HCT116 (cell line): ENCODE measurements at places on chromosomes 1 and 21. TPM values are rescaled to one million over a fixed set of nuclear protein-coding genes. Genes with fewer than 3 reads are reported as not detected.
A peak's percentile ranks its signal among the peaks of the same experiment; 100 is the strongest.

GRCh38 chr21:38765056-38765455 is 40.7 kb upstream of the ETS2 start:
- H3K4me3 ChIP-seq = no peak overlapping the region
- DNase-seq = no peak
- H3K4me1 ChIP-seq = no peaks in the 10 kb centered on the region
- H3K36me3 ChIP-seq = no peaks in the 10 kb centered on the region
- no peaks in the 10 kb centered on the region for H3K27me3 ChIP-seq

GRCh38 chr1:204478172-204478899 is 16.3 kb downstream of the PIK3C2B start:
- H3K4me1 ChIP-seq = peaks cover 59% of the 10 kb centered on the region
- no peak for DNase-seq
- H3K36me3 ChIP-seq = no peaks in the 10 kb centered on the region
- no peak overlapping the region for H3K4me3 ChIP-seq
- H3K27me3 ChIP-seq = no peaks in the 10 kb centered on the region

- H3K27ac ChIP-seq = no peak overlapping the region
- H3K27me3 ChIP-seq = peaks cover 3% of the 10 kb centered on the region; the same call in 1 of the 2 replicates
- H3K4me3 ChIP-seq = no peak overlapping the region
- H3K4me1 ChIP-seq = no peaks in the 10 kb centered on the region
These were observed 158.0 kb upstream of the PROX1 start for GRCh38 chr1:213829780-213830179.

- no peaks in the 10 kb centered on the region for H3K4me1 ChIP-seq
- H3K36me3 ChIP-seq = no peaks in the 10 kb centered on the region; the same call in 1 of the 2 replicates
- no peaks in the 10 kb centered on the region for H3K27me3 ChIP-seq
- H3K27ac ChIP-seq = no peak overlapping the region
- no peak for DNase-seq
- H3K4me3 ChIP-seq = no peak overlapping the region
These were observed 88.3 kb downstream of the JAK1 start for GRCh38 chr1:64878090-64878489.

DNA sequence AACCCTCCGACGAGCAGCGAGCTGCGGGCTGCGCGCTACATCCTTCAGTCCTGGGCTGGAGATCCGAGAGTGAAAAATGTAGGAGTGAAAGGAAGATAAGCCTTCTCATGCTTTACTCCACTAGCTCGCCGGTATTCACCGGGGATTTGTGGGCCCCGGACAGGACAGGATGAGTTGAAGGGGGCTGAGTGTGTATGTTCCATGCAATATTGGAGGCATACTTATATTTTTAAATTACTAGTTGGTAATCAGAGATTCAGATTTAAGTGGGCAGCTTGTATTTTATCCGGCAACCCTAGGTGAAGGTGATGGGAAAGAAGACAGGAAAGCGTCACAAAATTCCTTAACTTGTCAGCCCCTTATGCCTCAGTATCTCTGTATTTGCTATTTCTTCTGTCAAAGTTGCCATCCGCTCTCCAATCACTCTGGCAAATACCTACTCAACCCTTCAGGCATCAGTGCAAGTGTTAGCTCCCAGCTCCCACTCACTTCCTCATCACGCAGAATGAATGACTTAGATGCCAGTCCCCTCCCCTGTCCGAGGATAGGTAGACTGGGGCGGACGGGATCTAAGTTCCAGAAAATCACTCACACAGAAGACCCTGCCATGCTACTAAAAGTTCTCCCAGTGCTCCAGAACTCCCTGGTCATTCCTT is 503 bp upstream of the PIGM start:
- H3K27me3 ChIP-seq = no peaks in the 10 kb centered on the region
- H3K27ac ChIP-seq = peak overlapping the region; percentile 21; the same call in 1 of the 2 replicates
- no peak for DNase-seq
- peak overlapping the region; percentile 81 for H3K4me3 ChIP-seq
- no peaks in the 10 kb centered on the region for H3K36me3 ChIP-seq

DNA sequence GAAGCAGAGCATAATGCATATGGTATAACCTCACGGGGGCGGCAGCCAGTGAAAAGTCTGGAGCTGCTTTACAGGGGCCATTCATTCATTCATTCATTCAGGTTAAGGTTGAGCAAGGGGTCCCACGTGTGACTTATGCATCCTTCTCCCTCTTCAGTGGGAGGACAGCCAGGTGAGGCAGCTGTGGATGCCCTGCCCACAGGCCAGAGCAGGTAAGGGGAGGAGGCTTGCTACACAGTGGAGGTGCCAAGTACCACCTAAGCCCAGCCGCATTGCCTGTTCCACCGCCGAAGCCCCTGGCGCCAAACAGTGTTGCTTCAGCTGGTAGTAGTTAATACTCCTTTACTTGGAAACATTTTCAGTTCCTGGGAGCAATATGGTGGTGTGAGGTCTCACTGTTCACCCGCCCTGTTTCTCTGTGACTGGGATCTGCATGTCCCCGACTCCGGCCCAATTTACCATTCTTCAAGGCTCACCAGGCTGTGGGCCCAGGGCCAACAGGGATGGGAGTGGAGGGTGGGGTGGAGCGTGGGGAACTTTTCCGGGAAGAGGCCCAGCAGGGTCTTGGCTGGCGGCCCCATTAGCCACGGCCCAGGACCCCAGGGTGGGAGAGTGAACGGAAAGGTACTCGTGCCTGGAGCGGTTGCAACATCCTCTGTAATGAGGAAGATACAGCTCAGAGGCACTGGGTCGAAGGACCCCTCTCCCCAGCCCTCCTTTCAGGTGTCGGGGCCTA is 722 bp upstream of the PODN start:
- no peak overlapping the region for H3K4me3 ChIP-seq
- no peak for DNase-seq
- no peaks in the 10 kb centered on the region for H3K4me1 ChIP-seq
- H3K27ac ChIP-seq = no peak overlapping the region

GRCh38 chr1:89910780-89911179 is 84.1 kb upstream of the ZNF326 start:
- no peak overlapping the region for H3K27ac ChIP-seq
- H3K4me1 ChIP-seq = peaks cover 54% of the 10 kb centered on the region
- no peak overlapping the region for H3K4me3 ChIP-seq
- DNase-seq = peak; percentile 8
- no peaks in the 10 kb centered on the region for H3K27me3 ChIP-seq

- no peaks in the 10 kb centered on the region for H3K36me3 ChIP-seq
- no peak overlapping the region for H3K27ac ChIP-seq
- peaks cover 7% of the 10 kb centered on the region; the same call in 1 of the 2 replicates for H3K4me1 ChIP-seq
- H3K27me3 ChIP-seq = no peaks in the 10 kb centered on the region
These were observed 160.5 kb downstream of the CASZ1 start for GRCh38 chr1:10635992-10636391.

GRCh38 chr1:30478283-30478682 is 245.1 kb downstream of the MATN1 start:
- H3K4me1 ChIP-seq = no peaks in the 10 kb centered on the region
- H3K27me3 ChIP-seq = peaks cover 11% of the 10 kb centered on the region

DNA sequence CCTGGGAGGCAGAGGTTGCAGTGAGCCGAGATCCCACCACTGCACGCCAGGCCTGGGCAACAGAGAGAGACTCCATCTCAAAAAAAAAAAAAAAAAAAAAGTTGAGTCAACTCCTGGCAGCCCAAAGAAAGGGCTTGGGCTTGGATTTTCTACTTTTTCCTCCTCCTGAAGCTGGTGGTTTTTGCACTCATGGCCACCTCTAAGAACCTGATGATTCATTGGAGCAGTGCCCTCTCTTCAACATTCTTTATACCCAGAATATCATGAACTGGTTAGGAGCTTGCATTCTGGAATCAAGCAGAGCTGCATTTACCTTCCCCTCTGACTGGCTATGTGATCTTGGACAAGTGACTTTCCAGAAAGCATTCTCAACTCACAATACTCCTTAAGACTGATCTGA is 3.5 kb upstream of the ACTA1 start:
- no peak for DNase-seq

DNA sequence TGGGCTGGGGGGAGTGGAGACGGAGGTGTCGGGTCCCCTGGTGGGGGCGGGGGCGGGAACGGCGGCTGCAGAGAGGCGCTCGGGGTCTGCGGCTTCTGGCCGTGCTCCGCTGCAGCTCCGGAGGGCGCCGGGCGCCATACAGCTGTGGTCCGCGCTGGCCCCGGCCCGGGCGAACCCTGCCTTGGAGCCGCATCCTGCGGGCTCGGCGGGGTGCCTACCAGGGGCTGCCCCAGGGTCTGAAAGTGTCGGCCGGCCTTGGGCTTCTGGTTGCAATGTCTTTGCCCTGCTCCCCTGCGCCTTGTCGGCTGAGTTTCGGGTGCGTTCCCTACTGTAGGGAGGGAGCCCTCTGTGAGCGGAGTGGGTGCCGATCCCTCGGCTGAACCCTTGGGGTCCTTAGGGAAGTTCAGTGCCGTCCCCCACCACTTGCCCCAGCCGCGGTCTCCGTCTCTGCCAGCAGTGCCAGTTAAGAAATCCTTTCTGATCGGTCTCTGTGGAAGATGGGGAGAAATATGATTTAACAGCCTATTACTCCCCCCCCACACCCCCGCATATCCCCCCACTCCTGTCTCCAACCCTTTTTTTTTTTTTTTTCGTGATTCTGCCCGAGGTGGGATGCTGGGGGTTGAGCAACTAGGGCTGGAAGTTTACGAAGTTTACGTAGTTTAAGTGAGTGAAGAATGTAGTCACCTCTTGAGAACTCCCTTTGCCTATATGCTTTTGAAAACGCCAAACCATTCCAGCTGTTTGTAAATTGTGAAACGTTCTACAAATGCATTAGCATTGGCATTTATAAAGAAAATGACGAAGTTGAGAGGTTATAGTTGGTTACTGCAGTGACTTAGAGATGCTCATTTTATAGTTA is 588 bp downstream of the NEXN start:
- H3K27me3 ChIP-seq = no peaks in the 10 kb centered on the region
- H3K36me3 ChIP-seq = no peaks in the 10 kb centered on the region
- no peak overlapping the region for H3K27ac ChIP-seq
- DNase-seq = no peak
- H3K4me3 ChIP-seq = no peak overlapping the region

DNA sequence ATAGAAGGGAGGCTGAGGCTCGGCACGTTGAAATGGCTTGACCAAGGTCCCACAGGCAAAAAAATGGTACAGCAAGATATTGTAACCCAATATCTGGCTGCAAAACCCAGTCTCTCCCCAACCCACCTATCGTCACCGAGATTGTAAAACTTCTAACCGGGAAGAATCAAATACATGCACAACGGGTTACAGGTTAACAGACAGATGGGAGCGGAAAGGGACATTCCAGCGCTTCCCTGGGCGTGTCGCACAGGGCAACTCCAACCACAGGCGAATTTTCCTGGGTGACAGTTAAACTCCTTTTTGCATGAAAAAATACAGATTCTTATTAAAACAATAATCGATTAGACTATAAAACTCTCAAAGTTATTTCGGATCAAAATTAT is 31.8 kb upstream of the JUN start:
- H3K4me1 ChIP-seq = peaks cover 44% of the 10 kb centered on the region
- no peak for DNase-seq
- H3K27me3 ChIP-seq = no peaks in the 10 kb centered on the region
- no peaks in the 10 kb centered on the region for H3K36me3 ChIP-seq

DNA sequence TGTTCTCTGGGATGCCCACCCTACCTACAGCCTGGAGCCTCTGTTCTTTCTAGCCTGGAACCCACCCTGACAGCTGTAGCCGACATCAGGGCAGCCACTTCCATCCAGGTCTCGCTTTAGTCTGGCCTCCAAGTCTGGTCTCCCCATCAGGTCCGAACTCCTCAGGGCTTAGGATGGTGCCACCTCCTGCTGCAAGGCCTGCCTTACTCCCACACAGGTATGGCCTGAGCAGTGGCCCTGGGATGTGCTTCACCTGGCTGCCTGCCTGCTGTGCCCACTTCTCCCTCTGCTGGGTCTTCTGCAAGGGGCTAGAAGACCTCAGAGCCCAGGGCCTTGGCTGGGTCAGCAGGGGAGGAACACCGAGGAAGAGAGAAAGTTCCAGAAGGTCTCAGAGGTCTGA is 35.7 kb upstream of the MAGOH start:
- no peak overlapping the region for H3K4me3 ChIP-seq
- peaks cover 4% of the 10 kb centered on the region for H3K36me3 ChIP-seq

DNA sequence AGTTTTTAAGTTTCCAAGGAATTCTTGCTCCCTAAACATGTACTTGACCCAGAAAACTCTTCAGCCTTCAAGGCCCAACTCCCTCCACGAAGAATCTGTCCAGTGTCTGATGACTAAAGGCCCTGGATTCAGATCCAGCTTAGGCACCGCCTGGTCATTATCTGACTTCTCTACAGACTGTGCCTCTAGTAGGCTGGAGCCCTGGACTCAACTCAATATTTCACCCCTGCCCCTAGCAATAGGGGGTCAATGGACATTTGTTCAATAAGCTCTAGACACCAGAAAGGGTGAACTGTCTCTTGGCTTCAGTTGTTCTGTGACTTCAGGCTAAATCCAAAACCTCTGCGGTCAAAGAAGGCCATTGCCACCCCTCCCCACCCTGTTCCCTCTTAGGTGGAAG is 34.5 kb downstream of the NUAK2 start:
- H3K36me3 ChIP-seq = no peaks in the 10 kb centered on the region
- no peak overlapping the region for H3K27ac ChIP-seq
- H3K27me3 ChIP-seq = no peaks in the 10 kb centered on the region

- peaks cover 17% of the 10 kb centered on the region for H3K36me3 ChIP-seq
- peaks cover 17% of the 10 kb centered on the region for H3K4me1 ChIP-seq
- H3K4me3 ChIP-seq = no peak overlapping the region
- DNase-seq = no peak
These were observed 3.0 kb downstream of the USP1 start for GRCh38 chr1:62439652-62440371.

GRCh38 chr1:104466068-104466467 is 716.4 kb downstream of the AMY1C start:
- H3K27me3 ChIP-seq = no peaks in the 10 kb centered on the region
- no peak overlapping the region for H3K4me3 ChIP-seq
- H3K36me3 ChIP-seq = no peaks in the 10 kb centered on the region
- DNase-seq = no peak

DNA sequence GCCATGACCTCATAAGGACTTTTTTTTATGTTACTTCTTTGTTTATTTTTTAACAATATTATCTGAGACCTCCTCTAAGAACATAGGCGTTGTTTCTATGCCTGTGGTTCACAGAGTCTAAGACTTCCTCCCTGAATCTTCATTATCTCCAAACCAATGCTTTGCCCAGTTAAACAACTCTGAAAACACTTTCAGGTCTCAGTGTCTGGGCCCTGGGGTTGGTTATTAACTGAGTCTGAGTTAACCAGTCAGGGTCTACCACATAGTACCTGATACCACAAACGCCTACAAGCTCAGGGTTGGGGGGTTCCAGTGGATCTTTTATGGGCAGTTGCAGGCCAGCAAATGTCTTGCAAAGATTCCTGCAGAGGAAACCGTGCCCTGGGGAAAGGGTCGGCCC is 138.2 kb downstream of the AJAP1 start:
- no peaks in the 10 kb centered on the region for H3K4me1 ChIP-seq
- no peak overlapping the region for H3K4me3 ChIP-seq
- no peaks in the 10 kb centered on the region for H3K27me3 ChIP-seq
- H3K36me3 ChIP-seq = no peaks in the 10 kb centered on the region
- H3K27ac ChIP-seq = no peak overlapping the region

MACO1 gene
- total RNA-seq = 9.8 TPM

ANKRD45 gene
- total RNA-seq = 0.44 TPM

RHD gene
- total RNA-seq = not detected

WLS gene
- 38.0 TPM for total RNA-seq

OR10J1 gene
- not detected for total RNA-seq

GSTM5 gene
- total RNA-seq = not detected

ADORA1 gene
- total RNA-seq = 2.8 TPM

CD48 gene
- 0.20 TPM for total RNA-seq

SPRR4 gene
- not detected for total RNA-seq

KRTAP13-2 gene
- not detected for total RNA-seq

OR14K1 gene
- total RNA-seq = not detected

SLFNL1 gene
- total RNA-seq = 0.20 TPM
